ENCODE measurements at places on chromosomes 4 and X. TPM values are rescaled to one million over a fixed set of nuclear protein-coding genes. Genes with fewer than 3 reads are reported as not detected.

OPN1MW3 gene
- total RNA-seq: not detected

GRIA2 gene
- total RNA-seq: 1.6 TPM

GPRASP1 gene
- 10.2 TPM for total RNA-seq

CTSO gene
- total RNA-seq: 23.8 TPM

CT83 gene
- total RNA-seq: not detected

SASH3 gene
- total RNA-seq: 11.6 TPM

DRD5 gene
- total RNA-seq: not detected

CRMP1 gene
- 2.0 TPM for total RNA-seq

GATA1 gene
- not detected for total RNA-seq

HTRA3 gene
- total RNA-seq: 14.9 TPM
